Peyer's patch (tissue), 4 donors: ENCODE measurements at places on chromosomes 2 and 18. TPM values are rescaled to one million over a fixed set of nuclear protein-coding genes. Genes with fewer than 3 reads are reported as not detected.

Gene DHRS9
- 6.6 TPM for total RNA-seq

Gene CFC1
- not detected for total RNA-seq

Gene REG3A
- 4,130 TPM for total RNA-seq

Gene ITGA6
- total RNA-seq, result 246 TPM

Gene GALNT14
- total RNA-seq, result 19.2 TPM

Gene KIDINS220
- 66.8 TPM for total RNA-seq

Gene TLX2
- not detected for total RNA-seq

Gene GAL3ST2
- total RNA-seq, result not detected

Gene CABYR
- total RNA-seq, result 0.67 TPM

Gene SERPINB10
- not detected for total RNA-seq

Gene SLC38A11
- total RNA-seq, result 3.2 TPM

Gene ASB18
- total RNA-seq, result not detected

GRCh38 chr2:172211512-172211911, 108.8 kb upstream of the DLX2 start:
- no peak for DNase-seq
- H3K4me3 ChIP-seq, result no peak overlapping the region
- no peaks in the 10 kb centered on the region for H3K27me3 ChIP-seq

DNA sequence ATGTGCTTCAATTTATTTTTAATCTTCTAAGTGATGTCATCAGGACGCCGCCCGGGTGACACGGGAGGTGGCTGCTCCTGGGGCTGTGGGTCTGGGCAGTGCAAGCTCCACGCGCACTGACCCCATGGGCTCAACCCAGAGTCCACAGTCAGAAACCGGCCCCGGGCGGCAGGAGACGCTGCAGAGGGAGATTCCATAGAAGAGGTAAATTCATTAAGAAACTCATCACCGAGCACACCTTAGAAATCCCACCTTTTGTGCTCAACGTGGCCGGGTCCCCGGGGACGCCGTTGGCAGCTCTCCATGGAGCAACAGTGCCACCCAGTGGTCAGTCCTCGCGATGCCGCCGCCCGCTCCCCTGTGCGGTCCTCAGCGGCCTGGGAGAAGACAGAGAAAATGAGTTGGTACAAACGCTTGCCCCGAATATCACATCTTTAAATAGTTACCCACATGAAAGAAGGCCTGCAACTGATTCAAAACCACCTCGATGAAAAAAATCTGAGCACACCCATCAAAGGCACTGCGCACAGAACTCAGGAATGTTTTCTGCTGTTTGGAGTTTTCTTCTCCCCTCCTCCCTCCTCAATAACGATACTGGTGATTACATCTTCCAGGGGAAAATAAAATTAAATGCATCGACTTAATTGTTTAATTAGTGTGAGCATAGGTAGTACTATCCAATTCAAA, 92.6 kb downstream of the CMPK2 start:
- H3K27ac ChIP-seq, result no peak overlapping the region
- no peaks in the 10 kb centered on the region for H3K36me3 ChIP-seq
- H3K4me3 ChIP-seq, result no peak overlapping the region
- H3K4me1 ChIP-seq, result no peaks in the 10 kb centered on the region
- H3K27me3 ChIP-seq, result no peaks in the 10 kb centered on the region

DNA sequence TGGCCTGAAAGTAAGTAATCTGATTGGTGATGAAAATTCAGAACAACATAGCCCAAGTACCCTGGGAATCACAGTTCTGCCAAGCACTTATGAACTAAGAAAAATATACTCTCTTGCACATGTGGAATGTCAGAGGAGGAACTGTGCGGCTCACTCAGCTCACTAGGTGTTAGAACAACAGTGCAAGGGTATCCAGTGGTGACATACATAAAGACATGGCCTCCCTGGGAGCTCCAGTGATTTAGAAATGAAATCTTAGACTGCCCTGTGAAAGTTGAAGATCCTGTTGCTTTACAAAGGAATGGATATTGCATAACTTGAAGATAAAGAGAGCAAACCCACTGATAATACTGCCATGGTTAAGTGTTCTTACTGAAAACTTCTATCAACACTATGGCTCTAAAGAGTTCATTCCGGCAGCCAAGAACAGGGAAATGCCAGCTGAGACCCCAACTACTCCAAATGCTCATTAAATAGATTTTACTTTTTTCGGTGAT, 246.2 kb downstream of the ARHGAP15 start:
- no peaks in the 10 kb centered on the region for H3K36me3 ChIP-seq
- no peak overlapping the region for H3K27ac ChIP-seq
- no peak overlapping the region for H3K4me3 ChIP-seq
- H3K4me1 ChIP-seq, result no peaks in the 10 kb centered on the region
- no peaks in the 10 kb centered on the region for H3K27me3 ChIP-seq

DNA sequence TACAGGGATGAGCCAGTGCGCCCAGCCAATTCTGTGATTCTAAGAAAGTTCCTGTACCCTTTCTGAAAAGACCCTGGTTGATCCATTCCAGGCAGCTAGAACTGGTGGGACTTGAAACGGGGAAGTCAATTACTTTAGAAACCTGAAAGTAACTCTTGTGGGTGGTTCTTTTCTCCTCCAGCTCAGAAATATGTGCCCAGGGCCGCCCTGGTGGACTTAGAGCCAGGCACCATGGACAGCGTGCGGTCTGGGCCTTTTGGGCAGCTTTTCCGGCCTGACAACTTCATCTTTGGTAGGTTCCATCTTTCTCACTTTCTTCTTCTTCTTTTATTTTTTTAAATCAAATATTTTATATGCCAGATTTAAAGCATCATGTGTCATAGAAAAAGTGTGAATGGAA, 2.7 kb downstream of the TUBB6 start:
- peaks cover 12% of the 10 kb centered on the region for H3K36me3 ChIP-seq
- H3K27ac ChIP-seq, result no peak overlapping the region
- DNase-seq, result no peak
- no peaks in the 10 kb centered on the region for H3K27me3 ChIP-seq

- H3K27ac ChIP-seq, result no peak overlapping the region
- H3K4me3 ChIP-seq, result no peak overlapping the region
- H3K36me3 ChIP-seq, result no peaks in the 10 kb centered on the region
- no peaks in the 10 kb centered on the region for H3K27me3 ChIP-seq
- no peaks in the 10 kb centered on the region for H3K4me1 ChIP-seq
These were observed 76.2 kb upstream of the MYO3B start for GRCh38 chr2:170101789-170102188.

DNA sequence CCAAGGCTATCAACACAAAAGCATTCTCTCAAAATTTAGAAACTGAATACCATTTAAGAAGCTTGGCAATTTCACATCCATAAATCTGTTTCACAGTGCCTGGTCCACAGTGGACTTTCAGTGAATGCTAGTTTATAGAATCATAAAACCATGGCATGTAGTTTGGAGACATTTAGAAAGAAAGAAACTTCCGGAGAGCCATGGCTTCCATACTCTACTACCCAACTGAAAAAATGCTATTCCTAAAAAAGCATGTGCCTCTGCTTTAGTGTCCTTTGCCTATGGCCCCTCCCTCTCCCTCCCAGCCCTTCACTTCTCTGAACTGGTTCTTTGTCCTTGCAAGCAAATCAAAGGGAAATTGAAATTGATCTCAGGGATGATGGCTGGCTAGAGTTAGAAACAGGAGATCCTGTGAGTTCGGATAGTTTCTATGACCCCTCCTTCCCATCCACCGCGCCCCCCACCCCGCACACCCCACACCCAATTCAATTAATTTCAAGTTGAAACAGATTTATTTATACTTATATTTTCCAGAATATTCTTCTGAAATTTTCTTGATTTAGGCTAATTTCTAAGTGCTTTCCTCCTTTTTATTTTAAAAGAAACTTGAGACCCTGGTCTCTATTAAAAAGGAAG, 248.3 kb downstream of the TRIB2 start:
- no peak for DNase-seq
- H3K36me3 ChIP-seq, result no peaks in the 10 kb centered on the region
- H3K4me1 ChIP-seq, result no peaks in the 10 kb centered on the region
- H3K4me3 ChIP-seq, result no peak overlapping the region
- no peak overlapping the region for H3K27ac ChIP-seq

GRCh38 chr18:45877403-45877802, 51.9 kb downstream of the SIGLEC15 start:
- H3K36me3 ChIP-seq, result peaks cover 64% of the 10 kb centered on the region
- no peaks in the 10 kb centered on the region for H3K27me3 ChIP-seq
- no peak overlapping the region for H3K27ac ChIP-seq
- H3K4me3 ChIP-seq, result no peak overlapping the region

DNA sequence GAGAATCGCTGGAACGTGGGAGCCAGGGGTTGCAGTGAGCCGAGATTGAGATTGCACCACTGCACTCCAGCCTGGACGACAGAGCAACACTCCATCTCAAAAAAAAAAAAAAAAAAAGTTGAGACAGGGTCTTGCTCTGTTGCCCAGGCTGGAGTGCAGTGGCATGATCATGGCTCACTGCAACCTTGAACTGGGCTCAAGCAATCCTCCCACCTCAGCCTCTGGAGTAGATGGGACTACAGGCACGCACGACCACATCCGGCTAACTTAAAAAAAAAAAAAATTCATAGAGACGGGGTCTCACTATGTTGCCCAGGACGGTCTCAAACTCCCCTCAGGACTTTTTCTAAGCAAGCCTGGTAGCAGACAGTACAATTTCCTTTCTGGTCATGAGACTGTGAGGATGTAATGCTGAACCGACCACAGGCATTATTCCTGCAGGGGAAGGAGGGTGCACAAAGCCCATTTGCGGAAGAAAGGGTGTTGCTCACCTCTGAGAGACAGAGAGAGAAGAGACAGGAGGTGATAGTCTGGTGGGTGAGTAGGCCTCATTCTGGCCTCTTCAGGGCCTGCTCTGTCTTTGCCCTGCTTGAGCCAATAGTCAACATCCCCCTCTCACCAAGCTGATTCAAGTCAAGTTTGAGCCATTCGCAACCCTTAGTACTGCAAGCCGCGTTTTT, 205.3 kb downstream of the ZFP36L2 start:
- H3K36me3 ChIP-seq, result no peaks in the 10 kb centered on the region
- H3K4me3 ChIP-seq, result no peak overlapping the region
- H3K27me3 ChIP-seq, result no peaks in the 10 kb centered on the region
- peak overlapping the region; percentile 60 for H3K27ac ChIP-seq
- no peaks in the 10 kb centered on the region for H3K4me1 ChIP-seq
- no peak for DNase-seq

- no peak overlapping the region for H3K4me3 ChIP-seq
- DNase-seq, result no peak
- no peaks in the 10 kb centered on the region for H3K36me3 ChIP-seq
- H3K27me3 ChIP-seq, result no peaks in the 10 kb centered on the region
These were observed 65.9 kb downstream of the NBEAL1 start for GRCh38 chr2:203080447-203081045.

- H3K4me1 ChIP-seq, result no peaks in the 10 kb centered on the region
- H3K36me3 ChIP-seq, result no peaks in the 10 kb centered on the region
- DNase-seq, result no peak
- H3K4me3 ChIP-seq, result no peak overlapping the region
- no peak overlapping the region for H3K27ac ChIP-seq
These were observed 97.2 kb downstream of the PLEKHM3 start for GRCh38 chr2:207928079-207928478.

DNA sequence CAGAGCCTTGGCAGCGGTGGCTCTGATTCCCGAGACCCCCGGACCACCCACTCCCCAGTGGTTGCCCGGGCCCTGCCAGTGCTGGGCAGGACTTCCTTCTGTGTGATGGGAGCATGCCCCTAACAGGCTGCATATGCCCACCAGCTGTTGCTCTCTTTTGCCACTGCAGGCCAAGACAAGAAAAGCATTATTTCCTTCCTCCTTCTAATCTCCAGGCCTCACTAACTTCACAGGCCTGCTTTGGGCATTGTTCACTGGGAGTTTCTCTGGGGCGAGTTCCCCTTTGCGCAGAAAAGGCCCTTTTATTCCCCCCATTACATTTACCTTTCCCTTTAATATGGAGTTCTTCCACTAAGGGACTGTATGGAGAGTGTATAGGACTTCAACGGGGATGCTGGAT, 249.1 kb upstream of the SIX2 start:
- H3K4me3 ChIP-seq, result no peak overlapping the region
- H3K4me1 ChIP-seq, result no peaks in the 10 kb centered on the region
- no peak overlapping the region for H3K27ac ChIP-seq
- H3K27me3 ChIP-seq, result no peaks in the 10 kb centered on the region

GRCh38 chr18:9709304-9709877, 1.3 kb downstream of the RAB31 start:
- peak overlapping the region; percentile 91 for H3K27ac ChIP-seq
- H3K36me3 ChIP-seq, result no peaks in the 10 kb centered on the region
- DNase-seq, result no peak
- peak overlapping the region; percentile 81 for H3K4me3 ChIP-seq
- H3K4me1 ChIP-seq, result no peaks in the 10 kb centered on the region
- peaks cover 11% of the 10 kb centered on the region for H3K27me3 ChIP-seq
